Fibroblast of skin of right biceps (primary cell): ENCODE measurements at places on chromosomes 1 and 21.

GRCh38 chr1:240190881-240191401 lies 99.3 kb downstream of the FMN2 start:
- DNase-seq: peak; percentile 98

DNA sequence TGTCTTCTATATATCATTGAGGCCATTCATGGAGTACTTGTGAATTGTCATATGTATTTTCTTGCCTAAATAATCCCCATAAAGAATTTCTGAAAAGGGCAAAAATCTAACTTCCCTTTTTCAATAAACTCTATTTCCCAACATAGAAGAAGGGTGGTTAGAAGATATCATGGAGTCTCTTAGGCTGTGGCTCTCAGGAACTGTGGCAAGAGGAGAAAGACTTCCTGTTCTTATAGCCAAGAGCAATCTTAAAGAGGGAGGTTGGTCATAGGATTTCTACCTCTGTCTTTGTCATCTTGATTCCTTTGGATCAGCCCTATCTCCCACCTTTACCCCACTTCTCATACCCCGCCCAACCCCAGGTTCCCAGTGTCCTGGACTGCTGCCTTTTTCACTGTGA lies 175.8 kb downstream of the TYW3 start:
- no peak for DNase-seq

DNA sequence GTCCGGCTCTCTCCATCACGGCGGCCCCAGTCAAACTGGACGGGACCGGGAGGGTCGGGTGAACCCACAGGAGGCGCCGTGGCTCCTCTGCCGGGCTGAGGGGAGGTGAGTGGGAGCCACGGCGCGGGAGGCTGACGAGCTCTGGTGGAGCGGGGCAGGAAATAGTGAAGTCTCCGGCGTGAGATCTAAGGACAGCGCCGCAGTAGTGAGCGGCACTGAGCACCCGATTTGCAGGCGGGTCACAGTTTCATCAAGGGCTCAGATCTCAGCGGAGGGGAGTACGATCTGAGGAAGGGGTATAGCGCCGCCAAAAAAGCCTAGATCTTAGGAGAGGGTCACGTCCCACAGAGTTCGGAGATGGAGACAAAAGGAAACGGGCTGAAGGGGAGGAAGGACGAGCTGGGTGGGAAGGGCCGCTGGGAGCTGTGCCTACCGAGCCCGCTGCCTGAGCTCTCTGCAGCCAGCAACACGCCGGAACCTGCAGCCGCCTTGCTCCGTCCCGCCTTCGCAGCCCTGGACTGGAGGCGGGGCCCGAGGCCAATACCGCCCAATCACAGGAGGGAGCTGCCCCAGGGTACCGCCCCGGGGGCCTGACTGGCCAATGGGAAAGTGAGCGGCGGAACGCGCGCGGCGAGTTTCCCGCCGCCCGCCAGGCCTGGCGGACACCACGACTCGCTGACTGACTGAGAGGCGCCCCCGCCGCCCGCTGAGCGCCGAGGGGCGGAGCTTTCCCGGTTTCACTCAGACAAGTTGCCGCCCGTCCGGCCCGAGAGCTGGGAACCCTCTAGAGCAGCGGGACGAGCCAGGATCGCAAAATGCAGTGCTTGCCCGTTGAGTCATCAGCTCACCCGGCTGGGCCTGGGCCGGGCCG lies 1.9 kb downstream of the SFN start:
- DNase-seq: peak; percentile 98

- DNase-seq: no peak
Measured at GRCh38 chr1:204203206-204203767, 7.0 kb upstream of the KISS1 start.

GRCh38 chr1:233290396-233291034 lies 5.0 kb downstream of the PCNX2 start:
- DNase-seq: no peak

DNA sequence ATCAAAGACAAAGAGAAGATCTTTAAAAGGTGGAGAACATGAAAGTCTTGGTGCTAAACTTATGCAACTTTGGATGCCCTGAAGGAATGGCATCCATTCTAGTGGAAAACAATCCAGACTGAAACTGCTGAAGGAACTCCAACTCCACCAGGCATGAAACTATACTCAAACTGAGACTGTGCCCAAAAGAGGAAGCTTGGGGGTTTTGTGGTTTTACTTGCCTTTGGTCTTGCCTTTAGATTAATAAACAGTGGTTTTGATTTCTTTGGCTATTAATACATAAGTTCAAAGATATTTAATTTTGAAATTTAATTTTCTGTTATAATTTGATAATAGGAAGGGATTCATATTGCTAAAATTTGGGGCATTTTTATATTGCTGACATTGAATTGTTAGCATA lies 17.4 kb upstream of the SLC30A10 start:
- no peak for DNase-seq

DNA sequence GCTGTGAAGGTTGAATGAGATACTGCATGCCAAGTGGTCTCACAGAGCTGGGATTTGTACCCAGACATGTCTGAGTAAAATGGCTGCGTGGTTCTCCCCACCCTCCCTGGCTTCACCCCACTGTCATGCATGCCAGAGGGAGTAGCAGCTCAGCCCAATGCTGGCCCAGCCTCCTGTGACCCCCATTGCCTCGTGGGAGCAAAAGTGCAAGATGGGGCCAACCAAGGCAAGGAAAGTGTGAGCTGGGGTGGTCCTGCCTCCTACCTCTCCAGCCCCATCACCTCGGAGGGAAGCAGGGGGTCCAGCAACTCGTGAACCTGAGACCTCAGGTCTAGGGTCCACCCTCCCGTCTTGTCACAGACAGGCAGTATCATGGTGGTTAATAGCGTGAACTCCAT lies 209.8 kb upstream of the GRIK3 start:
- no peak for DNase-seq

GRCh38 chr1:233172201-233172600 lies 123.3 kb downstream of the PCNX2 start:
- DNase-seq: peak; percentile 33

- DNase-seq: no peak
Measured at GRCh38 chr1:11471473-11471872, 7.5 kb upstream of the DISP3 start.

DNA sequence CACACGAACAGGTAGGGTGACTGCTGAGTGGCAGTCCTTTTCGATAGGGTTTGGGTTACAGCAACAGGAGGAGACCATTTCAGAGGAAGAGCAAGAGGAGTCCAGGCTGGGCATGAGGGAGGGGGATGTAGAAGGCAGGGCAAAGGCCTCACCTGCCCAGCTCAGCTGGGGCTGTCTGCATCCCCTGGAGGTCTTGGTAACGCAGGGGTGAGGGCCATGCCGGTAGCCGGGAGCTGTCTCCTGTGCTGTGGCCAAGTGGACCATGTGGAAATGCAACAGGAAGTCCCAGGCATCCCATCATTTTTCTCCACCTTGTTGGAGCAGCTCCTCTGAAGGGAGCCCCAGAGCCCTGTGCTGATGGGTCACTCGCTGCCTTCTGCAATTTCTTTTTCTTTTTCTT lies 105.4 kb upstream of the C1orf174 start:
- DNase-seq: no peak
